Posterior cingulate gyrus (tissue), 11 donors: ENCODE measurements at places on chromosomes 4 and X.

- no peak for DNase-seq
Measured at GRCh38 chr4:94641702-94642560, 115.8 kb upstream of the BMPR1B start.

GRCh38 chrX:150200820-150201287, 162.3 kb upstream of the MAMLD1 start:
- no peak for DNase-seq

GRCh38 chr4:37663552-37663951, 22.6 kb downstream of the RELL1 start:
- no peak for DNase-seq

DNA sequence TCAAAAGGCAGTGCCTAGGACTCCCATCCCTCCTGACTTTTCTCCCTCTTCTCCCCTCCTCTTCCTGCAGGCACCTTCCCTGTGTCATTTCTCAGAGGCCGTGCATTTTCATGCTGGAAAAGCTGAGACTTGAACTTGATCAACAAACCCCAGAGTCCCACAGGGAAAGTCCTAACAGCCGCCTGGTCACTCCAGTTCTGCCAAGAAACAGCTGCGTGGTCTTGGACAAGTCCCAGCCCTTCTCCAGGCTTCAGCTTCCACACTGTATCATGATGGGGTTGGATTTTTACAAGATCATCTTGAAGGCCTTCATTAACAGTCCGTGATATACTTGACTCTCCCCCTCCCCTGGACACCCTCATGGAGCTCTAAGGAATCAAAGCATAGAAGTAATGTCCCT, 366.0 kb downstream of the BCOR start:
- no peak for DNase-seq

GRCh38 chr4:141783770-141784169, 147.4 kb downstream of the IL15 start:
- DNase-seq = no peak

DNA sequence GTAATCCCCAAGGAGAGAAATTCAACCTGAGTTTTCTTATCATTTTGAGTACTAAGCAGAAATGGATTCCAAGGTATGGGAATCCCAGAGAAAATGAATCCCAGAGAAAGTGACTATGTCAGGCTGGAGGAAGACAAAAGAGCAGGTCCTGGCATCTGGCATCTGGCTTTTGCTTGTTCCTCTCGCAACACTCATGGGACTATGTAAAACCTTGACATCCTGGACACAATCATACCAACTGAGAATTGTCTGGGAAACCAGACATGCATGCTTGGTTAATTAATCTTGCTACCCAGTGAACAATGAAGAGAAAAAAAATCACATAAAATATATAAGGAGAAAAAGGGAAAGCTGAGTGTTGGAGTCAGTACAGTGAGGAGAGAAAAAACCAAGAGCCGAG, 12.9 kb downstream of the DCAF8L1 start:
- no peak for DNase-seq

- DNase-seq = no peak
Measured at GRCh38 chr4:42278709-42279324, 118.5 kb upstream of the SHISA3 start.

GRCh38 chr4:189162888-189163287, 777.8 kb upstream of the FRG1 start:
- DNase-seq = no peak

DNA sequence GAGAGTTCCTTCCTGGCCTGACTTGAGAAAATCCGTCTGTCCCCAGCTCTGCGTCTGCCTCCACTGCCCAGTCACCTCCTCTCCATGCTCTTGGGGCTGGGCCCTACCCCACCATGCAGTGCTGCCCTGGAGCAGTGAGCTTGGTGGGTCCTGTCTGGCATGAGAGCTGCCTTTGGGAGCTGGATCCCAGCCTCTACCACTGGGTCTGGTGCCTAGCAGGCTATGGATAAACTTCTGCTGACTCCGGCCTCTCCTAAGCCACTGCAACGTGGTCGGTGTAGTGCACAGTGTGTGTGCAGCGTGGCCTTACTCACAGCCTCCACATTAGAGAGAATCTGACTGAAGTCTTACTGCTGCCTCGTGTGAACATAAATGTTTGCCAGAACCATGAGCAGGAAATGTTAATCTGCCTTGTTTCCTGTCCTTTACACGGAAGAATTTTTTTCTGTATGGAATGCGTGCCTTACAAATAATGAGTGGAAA, 47.6 kb downstream of the HTT start:
- DNase-seq = no peak

DNA sequence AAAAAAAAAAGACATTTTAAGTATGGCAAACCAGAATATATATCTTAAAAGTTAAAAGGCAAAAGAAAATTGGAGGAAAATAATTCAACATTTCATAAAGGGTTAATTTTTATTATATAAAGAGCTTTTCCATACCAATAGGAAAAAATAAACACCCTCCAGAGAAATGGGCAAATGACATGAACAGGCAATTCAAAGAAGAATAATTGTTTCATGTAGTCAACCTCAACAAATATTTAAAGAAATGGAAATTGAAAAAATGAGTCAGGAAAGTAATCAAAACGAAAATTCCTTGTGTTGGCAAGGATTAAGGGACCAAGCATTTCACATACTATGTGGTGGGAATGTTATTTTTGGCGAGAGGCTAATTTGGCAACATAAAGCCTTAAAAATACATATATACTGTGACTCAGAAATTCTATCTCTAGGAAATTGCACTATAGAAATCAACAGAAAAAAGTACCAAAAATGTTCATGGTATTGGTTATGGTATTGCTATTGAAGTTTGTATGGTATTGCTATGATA, 87.6 kb downstream of the HAUS3 start:
- no peak for DNase-seq

DNA sequence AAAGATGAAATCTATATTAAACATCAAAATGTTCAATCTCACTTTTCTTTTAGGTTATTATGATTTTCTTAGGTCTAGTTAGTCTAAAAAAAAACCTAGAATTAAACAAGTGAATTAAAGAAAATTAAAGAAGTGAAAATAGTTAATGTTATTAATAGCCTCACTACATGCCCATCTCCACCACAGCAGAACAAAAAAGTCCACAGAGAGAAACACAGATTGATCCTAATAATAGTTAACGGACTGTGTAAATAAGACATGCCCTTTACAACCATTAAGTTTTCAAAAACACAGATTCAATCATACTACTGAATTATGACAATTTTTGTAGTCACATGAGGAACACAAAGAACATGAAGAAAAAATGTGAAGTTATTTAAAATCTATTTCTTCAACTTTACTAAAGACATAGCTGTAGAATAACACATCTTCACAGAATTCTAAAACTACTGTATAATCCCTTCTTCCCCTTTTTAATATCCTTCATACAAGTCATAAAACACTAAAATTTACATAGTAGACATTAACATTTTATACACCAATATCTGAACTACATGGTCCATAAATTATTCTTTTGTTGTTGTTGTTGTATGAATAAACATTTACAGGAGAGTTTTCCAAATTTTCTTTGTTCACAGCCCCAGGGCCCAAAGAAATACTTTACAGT, 15.3 kb downstream of the HELQ start:
- no peak for DNase-seq

GRCh38 chrX:45557387-45557786, 356.7 kb upstream of the DIPK2B start:
- no peak for DNase-seq

GRCh38 chrX:47091149-47091775, 13.0 kb downstream of the RGN start:
- no peak for DNase-seq

DNA sequence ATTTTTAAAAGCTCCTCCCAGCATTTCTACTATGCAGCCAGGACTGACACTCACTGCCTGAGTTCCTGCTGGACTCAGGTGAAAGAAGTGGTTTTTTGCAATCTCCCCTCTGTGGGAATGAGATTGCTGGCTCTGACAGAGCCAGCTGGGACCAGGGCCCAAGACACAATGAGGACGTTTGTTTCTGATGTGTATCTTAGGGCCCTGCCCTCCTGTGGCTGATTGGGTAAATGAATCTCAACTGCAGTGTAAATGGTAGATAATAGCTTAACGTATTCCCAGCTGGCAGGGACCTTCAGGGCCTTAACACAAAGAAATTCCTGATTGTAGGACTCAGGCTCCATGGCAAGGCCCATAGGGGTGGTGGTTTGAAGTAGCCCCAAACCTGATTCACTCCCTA, 85.8 kb upstream of the PRPS1 start:
- DNase-seq = no peak

GRCh38 chr4:99413140-99413539, 22.0 kb downstream of the ADH7 start:
- no peak for DNase-seq

DNA sequence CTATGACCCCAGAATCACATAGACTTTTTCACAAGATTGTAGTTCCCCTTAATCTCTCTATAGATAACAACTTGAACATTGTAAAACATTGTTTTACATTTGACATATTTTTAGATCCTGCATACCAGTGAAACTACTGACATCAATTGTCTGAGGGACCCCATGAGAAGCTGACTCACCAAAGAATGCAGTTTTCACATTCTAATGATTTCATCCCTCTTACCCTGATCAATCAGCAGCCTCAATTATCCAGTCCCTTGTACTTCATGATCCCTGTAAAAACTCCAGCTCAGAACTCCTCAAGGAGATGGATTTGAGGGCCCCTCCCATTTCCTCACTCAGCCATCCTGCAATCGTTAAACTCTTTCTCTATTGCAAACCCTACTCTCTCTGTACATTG, 411.0 kb upstream of the NDST3 start:
- no peak for DNase-seq

DNA sequence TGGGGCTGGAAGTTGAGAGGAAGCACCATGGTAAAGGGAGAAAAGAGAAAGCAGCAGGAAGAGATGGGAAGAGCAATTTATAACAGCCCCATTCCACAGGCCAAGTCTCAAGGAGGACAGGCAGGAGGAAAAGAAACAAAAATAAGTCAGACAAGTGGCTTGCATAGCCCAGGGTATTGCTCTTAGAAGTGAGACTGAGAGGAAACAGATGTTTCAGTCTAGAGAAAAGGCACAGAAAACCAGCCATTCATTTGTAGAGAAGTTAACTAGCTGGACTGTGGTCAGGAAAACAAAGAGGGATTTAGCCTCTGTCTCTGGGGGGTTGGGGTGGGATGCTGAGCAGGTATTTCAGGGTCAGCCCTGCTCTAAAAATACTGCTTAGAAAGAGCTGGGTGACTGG, 175.0 kb upstream of the ARHGEF9 start:
- no peak for DNase-seq

GRCh38 chrX:134554291-134554690, 94.3 kb downstream of the HPRT1 start:
- no peak for DNase-seq

DNA sequence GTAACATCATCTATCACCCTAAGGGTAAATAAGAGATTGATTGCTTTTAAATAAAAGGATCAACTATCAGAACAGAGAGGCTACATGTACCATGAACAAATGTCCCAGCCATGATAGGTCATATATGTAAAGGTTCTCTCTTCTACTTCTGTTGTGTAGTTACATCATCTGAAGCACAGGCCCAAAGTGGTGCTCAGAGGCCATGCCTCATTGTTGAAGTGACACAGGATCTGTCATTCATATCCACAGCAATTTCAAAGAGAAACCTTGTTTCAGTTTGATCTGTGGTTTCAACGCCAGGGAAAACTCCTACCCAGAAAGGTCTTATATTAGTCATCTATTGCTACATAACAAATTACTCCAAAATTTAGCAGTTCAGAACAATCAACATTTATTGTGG, 269.2 kb upstream of the MAOA start:
- no peak for DNase-seq

DNA sequence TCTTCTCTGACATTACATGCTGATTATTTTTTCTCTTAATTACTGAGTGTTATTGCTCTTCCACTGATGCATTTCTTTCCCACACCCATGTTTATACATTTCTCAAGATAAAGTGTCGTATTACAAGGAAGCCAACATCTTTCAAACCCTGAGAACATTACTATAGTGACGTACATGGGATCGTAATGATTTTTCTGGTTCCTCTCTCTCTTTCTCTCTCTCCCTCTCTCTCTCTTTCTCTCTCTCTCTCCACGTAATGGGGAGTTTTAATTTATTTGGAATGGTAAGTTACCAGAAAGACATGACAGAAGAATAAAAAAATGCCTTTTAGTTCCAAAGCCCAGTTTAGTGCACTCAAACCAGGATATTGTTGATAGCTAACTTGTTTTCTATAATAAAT, 40.4 kb upstream of the MAPK10 start:
- DNase-seq = no peak

- no peak for DNase-seq
Measured at GRCh38 chrX:747176-747575, 116.6 kb downstream of the SHOX start.

- no peak for DNase-seq
Measured at GRCh38 chr4:54586320-54586955, 71.3 kb upstream of the KIT start.

GRCh38 chr4:2331043-2331420, 69.1 kb upstream of the MXD4 start:
- DNase-seq = no peak

DNA sequence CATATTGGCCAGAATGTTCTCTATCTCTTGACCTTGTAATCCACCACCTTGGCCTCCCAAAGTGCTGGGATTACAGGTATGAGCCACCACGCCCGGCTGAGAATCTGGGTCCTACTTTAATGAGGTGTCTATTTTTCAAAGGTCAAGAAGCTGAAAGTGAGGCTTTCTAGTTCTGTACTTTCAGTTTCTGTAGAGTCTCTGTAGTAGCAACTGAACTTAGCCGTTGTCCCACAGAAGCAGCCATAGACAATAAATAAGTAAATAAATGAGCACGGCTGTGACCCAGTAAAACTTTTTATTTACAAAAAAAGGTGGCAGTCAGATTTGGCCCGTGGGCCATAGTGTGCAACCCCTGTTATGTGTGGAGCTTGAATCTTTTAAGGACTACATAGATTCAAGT, 92.0 kb downstream of the FNIP2 start:
- DNase-seq = no peak

GRCh38 chr4:171966356-171966755, 153.2 kb downstream of the GALNTL6 start:
- no peak for DNase-seq

DNA sequence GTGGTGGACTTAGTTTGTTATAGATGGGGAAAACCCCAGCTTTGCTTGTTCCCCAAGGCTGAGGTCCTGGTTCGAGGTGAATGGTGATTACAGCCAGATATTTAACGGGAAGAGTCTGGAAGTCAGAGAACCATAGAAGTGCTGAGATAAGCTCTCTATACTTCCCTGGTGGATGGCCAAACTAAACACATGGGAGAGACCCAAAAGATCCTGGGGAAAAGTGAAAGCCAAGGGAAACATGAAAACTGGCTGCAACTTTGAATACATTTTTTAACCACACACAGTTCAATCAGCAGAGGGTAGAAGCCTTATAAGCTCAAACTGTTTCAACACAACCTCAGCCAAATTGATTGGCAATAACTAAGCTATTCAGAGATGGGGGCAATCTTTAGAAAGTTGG, 29.3 kb upstream of the SRPX start:
- DNase-seq = no peak

GRCh38 chr4:14961292-14961691, 41.0 kb upstream of the CPEB2 start:
- no peak for DNase-seq

- no peak for DNase-seq
Measured at GRCh38 chr4:162101337-162101736, 62.5 kb downstream of the FSTL5 start.
